ENCODE measurements at places on chromosomes 7 and 10.
A peak's percentile ranks its signal among the peaks of the same experiment; 100 is the strongest.

- DNase-seq = no peak
Measured at GRCh38 chr7:46210467-46210866, 289.4 kb upstream of the IGFBP3 start.

DNA sequence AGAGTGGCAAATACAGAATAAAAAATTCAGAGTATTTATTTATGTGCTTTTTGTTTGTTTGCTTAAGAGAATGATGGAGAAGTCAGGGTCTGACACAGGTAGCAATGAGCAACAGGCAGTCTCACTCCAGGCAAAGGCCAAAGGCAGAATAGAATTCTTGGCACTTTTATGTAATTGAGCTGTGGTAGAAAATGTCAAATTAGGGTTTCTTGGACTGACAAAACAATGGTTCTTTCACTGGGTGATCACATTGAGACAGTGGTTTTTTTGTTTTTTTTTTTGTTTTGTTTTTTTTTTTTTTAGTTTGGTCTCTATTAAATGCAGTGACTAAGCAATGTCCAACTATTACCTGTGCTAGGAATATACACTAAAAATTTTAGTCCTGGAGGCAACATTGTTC, 27.4 kb downstream of the POM121L12 start:
- DNase-seq = no peak

DNA sequence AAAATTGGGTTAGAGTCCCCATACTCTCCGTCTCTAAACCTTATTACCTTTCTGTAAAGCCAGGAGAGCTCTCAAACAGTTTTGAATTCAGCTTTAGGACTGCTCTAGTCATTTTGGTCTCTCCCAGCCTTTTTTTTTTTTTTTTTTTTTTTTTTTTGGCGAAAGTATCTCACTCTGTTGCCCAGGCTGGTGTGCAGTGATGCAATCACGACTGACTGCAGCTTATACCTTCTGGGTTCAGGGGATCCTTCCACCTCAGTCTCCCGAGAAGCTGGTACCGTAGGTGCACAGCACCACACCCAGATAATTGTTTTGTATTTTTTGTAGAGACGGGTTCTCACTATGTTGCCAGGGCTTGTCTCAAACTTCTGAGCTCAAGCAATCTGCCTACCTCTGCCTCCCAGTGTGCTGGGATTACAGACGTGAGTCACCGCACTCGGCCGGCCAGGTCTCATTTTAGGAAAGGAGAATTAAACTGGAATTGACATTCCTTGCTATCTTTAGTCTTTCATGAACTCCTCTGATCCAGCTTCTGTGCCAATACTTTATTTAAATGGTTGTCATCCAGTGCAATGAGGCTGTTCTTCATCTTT, 31.4 kb upstream of the RSU1 start:
- no peak for DNase-seq

GRCh38 chr10:8510471-8510870, 456.0 kb downstream of the GATA3 start:
- no peak for DNase-seq

DNA sequence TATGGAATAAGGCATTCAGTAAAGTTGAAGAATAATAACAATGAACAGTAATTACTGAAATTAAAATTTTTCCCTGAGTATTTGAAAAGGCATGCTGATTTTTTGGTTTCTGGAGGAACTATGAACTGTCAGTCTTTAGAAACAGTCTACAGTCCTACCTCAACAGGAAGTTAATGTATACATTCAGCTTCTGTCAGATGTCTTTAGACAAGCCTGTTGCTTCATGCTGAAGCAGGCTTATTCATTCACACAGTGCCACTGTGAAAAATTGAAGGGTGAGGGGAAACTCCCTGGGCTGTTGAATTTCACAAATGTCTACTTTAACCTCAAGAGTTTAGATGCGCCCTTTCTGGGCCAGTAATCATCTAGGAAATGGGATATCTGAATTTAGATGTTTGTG, 3.5 kb downstream of the NRF1 start:
- peak; percentile 25 for DNase-seq

DNA sequence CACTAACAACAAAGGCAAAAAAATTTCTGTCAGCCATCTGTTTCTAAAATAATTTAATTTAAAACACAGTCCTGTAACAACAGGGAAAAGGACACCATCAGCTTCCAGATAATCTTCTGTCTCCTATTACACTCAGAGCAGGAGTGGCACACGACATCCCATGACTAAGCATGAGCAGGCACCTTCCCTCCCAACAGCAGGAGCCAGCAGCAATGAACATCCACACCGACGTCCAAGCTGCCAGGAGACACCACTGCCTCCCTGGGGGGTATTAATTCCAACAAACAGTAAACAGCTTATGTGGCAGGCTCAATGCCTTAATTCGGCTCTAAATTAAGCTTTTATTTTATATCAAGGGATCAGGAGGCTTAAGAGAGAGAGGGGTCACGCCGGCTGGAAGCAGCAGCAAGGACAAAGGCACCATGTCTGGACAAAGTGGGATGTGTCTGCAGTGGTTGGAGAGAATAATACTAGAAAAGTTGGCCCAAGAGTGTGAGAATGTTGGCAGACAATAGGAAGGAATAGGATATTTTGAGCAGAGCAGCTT, 45.7 kb downstream of the KIAA1549 start:
- DNase-seq = no peak

Data from CD4-positive, alpha-beta T cell treated with Interferon alpha-2 for 1 hour (primary cell).